ENCODE measurements at places on chromosomes 2 and 18.

- DNase-seq, result no peak
Observed at GRCh38 chr2:131081190-131081589, 12.1 kb downstream of the FAM168B start.

DNA sequence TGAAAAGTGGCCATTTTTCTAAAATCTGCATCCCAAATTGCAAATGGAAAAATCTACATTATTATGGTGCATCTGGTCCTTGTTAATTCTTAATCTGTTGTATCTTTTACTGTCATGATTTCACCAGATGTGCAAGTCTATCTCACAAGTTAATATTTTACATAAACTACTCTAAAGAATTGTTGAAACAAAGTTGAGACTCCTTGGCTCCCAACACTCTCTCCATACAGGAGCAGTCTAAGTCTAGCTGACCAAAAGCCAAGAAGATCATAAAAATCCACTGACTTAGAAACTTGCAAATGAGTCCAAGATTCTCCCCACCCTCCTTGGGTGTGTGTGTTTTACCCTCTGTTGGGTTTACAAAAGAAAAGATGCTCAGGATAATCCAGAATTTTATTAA lies 85.1 kb downstream of the NCKAP5 start:
- no peak for DNase-seq

DNA sequence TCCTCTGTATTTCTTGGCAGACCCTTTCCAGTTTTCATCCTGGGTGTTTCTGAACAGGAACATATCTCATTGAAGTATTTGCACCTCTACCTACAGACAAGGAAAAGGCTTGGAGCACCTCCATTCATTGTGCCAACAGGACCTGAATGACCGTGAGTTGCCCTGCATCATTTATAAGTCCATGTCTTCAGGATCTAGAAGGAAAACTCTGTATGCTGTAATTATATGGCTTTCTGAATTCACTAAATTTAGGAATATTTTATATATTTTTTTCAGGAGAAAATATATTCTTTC lies 402.3 kb upstream of the SLC14A2 start:
- no peak for DNase-seq

DNA sequence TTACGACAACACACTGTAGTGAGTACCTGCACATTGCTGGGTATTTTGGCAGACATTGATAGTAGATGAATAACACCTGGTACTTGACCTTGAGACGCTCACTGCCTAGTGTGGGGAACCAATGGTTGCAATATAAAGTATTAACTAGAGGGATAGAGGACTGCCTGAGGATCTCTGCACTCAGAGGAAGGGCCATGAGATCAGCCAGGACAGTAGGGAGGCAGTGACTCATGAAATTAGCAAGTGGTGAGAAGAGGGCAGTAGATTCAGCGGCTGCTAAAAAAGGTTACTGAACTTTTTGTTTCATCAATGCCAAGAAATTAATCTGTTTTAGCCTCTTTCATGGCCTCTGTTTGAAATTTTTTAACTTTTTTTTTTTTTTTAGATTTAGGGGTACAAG lies 250.8 kb upstream of the TCF4 start:
- DNase-seq, result no peak

- DNase-seq, result no peak
Observed at GRCh38 chr18:23301972-23302371, 151.1 kb upstream of the RIOK3 start.

DNA sequence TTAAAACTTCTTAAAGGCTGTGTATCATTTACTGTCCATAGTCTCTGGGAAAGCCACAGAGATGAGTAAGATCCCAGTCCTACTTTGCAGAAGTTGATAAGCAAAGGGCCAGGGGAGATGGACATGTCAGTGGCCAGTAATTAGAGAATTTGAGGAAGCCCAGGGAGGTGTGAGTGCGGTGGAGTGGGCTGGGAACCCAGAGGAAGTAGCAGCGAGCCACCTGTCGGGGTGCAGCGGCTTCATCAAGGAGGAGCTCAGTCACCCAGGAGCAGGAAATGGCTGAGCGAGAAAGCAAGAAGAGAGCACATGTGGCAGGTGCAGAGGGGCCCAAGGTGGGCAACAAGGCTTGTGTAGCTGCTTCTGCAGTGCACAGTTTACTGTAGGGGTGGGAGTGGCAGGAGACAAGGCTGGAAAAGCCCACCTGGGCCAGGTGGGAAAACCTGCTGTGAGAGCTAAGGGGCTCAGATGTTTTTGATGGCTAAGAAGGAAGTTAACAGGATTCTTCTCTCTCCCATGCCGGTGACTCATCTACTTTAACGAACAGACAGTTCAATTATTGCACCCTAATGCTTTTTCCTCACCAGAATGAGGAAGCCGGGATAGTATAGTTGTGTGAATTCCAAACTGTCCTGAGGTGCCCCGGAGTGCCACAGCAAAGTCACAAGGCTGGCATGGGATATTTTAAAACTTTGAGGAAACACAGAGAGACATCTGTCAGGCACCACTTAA lies 34.8 kb upstream of the MGAT5 start:
- DNase-seq, result no peak

GRCh38 chr18:56952026-56952425 lies 194.9 kb upstream of the BOD1L2 start:
- no peak for DNase-seq

DNA sequence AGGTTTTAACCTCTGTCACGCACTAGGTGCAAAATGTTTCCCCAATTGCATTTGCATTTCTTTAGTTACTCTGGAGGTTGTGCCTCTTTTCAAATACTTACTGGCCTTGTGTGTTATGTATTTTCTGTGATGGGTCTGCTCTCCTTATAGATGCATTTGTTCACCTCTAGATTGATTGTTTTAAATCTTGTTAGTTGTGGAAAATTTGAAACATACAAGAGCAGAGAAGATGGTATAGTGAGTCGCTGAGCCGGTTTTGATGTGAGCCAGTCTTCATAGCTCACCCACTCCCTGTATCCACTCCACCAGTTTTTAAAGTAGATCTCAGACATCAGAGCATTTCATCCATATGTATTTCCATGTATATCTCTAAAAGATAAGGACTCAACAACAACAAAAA lies 6.5 kb downstream of the IMP4 start:
- DNase-seq, result no peak

GRCh38 chr2:60885683-60886082 lies 4.3 kb downstream of the REL start:
- DNase-seq, result no peak

- peak; percentile 33 for DNase-seq
Observed at GRCh38 chr2:180905002-180905401, 75.4 kb upstream of the UBE2E3 start.

GRCh38 chr2:97664636-97664970 lies 759 bp upstream of the ACTR1B start:
- DNase-seq, result peak; percentile 51

GRCh38 chr2:141930803-141931202 lies 200.0 kb downstream of the LRP1B start:
- no peak for DNase-seq

DNA sequence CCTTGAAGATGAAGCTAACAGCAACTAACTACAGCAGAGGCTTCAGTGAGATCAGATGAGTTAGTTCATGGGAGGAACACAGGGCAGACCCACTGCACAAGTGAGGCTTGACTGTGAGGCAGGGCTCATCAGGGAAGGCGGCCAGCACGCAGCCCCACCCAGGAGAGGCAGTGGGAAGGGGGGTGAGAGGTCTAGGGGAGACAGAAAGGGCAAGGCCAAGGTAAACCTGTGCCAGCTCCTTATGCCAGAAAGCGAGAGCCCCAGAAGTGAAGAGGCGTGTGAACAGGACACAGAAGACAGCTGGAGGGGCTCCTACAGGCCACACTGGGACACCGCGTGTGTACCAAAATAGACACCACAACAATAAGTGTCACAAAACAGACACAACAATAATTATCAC lies 48.6 kb downstream of the ANO7 start:
- DNase-seq, result no peak

DNA sequence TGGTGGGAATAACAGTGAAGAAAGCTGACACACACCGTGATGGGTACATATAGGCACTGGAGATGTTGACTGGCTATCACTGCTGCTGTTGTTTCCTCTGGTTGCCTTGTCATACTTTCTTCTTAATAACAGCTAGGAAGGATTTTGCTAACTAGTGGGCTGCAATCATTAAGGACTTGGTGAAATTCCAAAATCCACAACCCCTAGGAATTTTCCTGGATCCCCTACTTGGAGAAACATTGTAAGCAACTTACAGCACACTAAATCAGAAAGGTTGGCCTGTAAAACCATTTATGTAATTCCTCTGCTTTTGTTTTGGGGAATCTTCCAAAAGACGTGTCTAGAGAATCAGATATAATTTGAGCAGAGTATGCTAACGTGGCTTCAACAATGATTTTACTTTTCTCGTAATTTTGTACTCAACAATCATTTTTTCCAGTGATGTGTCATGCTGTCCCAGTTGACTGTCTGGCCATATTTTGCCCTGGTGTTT lies 8.0 kb upstream of the COL3A1 start:
- no peak for DNase-seq

DNA sequence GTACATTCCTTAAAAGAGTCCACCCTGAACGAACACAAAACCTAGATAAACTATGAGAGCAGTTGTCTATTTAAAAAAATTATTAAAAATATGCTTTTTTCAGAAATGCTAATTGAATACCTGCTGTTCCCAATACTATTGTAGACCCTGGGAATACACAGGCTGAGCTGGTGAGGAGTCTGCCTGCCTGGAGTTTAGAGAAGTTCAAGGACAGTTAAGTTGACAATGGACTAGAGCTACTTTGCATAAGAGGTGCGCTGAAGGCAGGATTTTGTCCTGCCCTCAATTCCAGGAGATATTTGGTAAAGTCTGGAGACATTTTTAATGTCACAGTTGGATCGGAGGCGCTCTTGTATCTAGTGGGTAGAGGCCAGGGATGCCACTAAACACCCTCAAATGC lies 110.2 kb downstream of the SETBP1 start:
- DNase-seq, result no peak

DNA sequence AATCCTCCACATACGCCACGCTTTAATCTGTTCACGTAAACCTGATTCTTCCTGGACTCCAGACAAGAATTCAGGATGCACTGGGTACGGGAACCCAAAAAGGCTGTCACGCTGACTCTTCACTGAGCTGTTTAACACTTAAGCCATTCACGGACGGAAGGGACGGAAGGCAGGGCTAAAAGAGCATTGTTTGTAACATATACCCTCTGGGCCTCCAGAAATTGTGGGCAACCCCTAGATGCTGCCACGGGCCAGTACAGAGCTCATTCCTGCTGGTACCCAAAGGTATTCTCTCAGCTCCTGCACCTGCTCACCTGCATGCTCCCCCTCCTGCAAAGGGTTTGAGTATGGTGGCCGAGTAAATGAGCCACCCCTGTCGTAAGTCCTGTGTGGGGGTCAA lies 45.6 kb upstream of the RMP24 start:
- no peak for DNase-seq

DNA sequence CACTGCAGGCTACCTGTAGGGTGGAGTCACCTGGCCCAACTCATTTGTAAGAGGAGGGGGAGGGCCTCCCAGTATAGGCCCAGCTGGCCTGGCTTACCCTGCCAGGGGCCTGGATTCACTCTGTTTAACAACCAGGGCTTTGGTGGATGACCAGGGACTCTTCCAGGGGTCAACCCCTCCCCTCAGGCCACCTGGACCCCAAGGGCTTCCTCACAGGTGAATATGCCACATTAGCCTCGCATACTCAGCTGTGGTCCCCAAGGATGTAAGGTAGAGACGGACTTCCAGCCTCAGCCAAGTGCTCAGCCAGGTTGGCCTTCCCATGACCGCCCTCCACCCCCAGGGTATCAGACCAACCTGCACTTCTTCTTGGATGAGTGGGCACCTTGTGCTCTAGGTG lies 8.8 kb upstream of the SH3RF3 start:
- no peak for DNase-seq

DNA sequence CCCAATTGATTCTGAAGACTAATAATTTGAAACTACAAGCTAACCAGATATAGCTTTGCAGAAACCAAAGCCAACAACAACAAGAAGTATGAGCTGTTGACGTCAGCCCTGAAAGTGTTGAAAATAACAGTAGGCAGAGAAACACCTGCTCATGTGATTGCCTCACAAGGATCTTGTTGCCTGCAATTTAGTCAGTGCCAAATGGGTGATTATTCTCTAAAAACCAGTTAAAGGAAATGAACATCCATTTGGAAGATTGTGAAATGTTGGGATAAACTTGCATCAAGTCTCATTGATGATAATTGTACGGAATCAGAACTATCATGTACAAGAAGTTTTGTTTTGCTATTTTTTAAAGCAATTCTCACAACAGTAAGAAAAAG lies 2.8 kb downstream of the CYTIP start:
- no peak for DNase-seq

DNA sequence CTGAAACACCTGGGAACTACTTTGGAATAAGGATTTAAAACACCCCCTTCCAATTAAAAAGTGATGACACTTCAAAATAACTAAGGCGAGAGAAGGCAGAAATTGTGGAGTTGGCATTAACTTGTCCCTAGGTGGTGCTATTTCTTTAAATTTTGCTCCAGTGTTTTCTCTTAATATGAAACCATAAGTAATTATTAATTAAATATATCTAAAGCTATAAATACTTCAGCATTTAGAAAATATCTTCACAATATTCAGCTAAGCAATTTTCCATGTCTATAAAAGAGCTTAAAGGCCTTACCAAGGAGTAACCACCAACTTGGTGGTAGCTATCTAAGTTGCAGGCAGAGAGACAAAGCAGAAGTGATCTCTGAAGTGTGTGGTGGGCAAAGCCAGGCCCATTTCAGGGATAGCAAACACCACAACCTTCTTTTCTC lies 186.8 kb upstream of the PGAP1 start:
- DNase-seq, result peak; percentile 25

- DNase-seq, result no peak
Observed at GRCh38 chr18:29096079-29096770, 919.3 kb upstream of the CDH2 start.

DNA sequence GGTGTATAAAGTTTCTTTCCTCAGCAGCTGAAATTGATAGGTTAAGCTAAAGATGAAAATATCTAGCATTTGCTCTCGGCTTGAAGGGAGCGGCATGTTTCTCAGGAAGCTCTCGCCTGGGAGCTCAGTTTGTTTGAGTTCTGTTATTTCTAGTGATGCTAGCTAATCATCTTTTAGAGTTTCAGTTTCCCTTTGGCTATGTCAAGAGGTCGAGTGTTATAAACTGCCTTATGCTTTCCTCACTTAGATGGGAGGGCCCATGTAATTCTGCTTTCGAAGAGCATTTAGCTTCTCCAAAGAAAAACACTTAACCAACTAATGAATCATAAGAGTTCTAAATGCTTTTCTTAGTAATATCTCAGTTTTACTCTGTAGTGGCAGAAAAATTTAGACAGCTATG lies 33.6 kb downstream of the PLCL1 start:
- DNase-seq, result no peak

- no peak for DNase-seq
Observed at GRCh38 chr2:149090706-149091105, 52.2 kb downstream of the LYPD6B start.

DNA sequence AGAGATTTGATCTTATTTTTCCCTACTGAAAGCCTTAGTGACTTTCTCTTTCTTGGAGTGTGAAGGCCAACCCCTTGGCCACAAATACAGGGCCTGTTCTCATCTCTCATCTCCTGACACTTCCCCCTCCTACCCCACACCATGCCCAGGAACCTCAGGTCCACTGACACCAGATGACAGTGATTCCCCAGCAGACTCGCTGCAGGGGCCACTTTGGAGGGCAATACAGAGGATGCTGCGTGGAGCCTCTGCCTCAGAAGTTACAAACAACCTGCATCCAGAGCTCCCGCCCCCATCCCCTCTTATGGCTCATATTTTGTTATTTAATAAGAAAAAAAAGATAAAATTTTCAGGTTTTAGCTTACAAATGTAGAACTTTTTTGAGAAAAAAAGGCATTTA lies 70.1 kb upstream of the LGALSL start:
- no peak for DNase-seq

Data from NCI-H2081 (cell line).